ENCODE measurements at places on chromosomes 12 and 14. TPM values are rescaled to one million over a fixed set of nuclear protein-coding genes. Genes with fewer than 3 reads are reported as not detected.

DNA sequence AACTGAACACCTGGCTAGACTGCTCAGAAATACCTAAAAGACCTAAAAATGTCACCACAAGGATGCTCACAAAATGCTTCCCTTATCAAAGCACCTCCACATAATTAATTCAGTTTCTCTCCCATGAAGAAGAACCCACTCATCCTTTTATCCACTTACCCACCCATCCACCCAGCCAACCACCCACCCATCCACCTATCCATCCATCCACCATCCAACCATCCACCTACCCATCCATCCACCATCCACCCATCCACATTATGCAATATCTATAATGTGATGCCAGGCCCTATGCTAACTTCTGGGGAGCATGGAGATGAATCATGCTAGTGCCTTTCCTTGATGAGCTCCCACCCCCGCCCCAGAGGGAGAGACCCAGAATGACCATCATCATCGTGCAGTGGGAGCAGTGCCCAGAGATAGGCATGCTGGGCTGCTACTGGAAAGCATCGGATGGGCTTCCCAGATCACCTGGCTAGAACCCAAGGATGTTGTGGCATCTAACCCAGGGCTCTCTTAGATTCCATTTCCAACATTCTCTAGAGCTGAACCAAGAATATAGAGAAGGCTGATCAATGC is 166.6 kb downstream of the TTC7B start:
- H3K27me3 ChIP-seq: no peaks in the 10 kb centered on the region
- H3K36me3 ChIP-seq: peaks cover 20% of the 10 kb centered on the region
- H3K27ac ChIP-seq: no peak overlapping the region
- H3K4me3 ChIP-seq: no peak overlapping the region
- H3K4me1 ChIP-seq: peaks cover 40% of the 10 kb centered on the region

DNA sequence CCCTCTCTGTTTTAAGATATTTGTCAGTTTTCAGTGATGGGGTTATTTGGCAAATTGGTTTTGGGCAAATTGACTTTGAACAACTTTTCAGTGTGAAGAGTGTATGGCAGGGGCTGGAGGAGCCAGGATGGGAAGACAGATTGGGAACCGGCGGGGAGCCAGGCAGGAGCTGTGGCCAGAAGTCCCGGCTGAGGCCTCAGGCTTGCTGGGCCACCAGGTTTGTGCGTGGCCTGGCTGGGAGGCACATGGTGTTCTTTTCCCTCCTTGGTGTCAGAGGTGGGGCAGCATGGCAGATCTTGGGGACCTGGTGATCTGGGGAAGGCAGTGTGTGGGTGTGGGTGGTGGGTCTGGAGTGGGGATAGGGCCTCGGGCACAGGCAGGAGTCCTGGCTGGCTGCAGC is 61.1 kb downstream of the SLC25A47 start:
- no peaks in the 10 kb centered on the region for H3K27me3 ChIP-seq
- DNase-seq: no peak
- no peak overlapping the region for H3K4me3 ChIP-seq
- no peak overlapping the region for H3K27ac ChIP-seq
- H3K4me1 ChIP-seq: peaks cover 50% of the 10 kb centered on the region

NID2 gene
- total RNA-seq: 58.5 TPM

DNA sequence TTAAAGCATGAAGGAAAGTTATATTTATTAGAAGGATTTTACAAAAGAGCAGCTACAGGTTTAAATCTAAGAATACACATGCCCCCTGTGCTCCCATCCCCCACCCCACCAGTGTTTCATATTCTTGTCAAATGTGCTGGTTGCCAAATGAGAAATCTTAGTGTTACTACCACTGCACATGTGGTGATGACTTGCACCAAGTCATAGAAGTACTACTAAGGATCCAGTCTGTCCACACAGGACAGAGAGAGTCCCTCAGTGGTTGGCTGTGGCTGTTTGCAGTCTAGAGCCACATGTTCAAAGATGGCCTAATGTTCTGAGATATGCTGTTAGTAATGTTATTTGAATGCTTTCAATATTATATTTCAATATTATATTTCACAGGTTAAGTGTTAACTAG is 268.8 kb downstream of the ADAMTS20 start:
- no peaks in the 10 kb centered on the region for H3K36me3 ChIP-seq
- H3K4me1 ChIP-seq: peaks cover 29% of the 10 kb centered on the region
- DNase-seq: no peak
- H3K27ac ChIP-seq: no peak overlapping the region
- H3K27me3 ChIP-seq: no peaks in the 10 kb centered on the region
- H3K4me3 ChIP-seq: no peak overlapping the region

GRCh38 chr12:128316973-128317526 is 50.1 kb downstream of the TMEM132C start:
- no peaks in the 10 kb centered on the region for H3K4me1 ChIP-seq
- DNase-seq: no peak
- H3K27ac ChIP-seq: no peak overlapping the region
- H3K4me3 ChIP-seq: no peak overlapping the region
- H3K27me3 ChIP-seq: no peaks in the 10 kb centered on the region
- no peaks in the 10 kb centered on the region for H3K36me3 ChIP-seq

SYNE3 gene
- 114 TPM for total RNA-seq

Measured in osteocyte (in vitro differentiated cells).